ENCODE measurements at places on chromosomes 11 and 22.

DNA sequence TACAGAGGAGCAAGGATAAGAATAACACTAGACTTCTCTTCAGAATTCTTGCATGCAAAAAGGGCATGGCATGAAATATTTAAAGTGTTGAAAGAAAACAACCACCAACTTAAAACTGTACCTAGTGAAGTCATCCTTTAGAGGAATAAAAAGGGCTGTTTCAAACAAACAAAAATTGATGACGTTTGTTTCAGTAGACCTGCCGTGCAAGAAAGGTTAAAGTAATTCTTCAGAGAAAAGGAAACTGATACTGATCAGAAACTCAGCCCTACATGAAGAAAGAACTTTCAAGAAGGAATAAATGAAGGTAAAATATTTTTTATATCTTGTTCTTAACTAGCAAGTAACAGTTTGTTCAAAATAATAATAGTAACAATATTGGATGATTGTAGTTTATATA lies 27.5 kb downstream of the MRGPRX2 start:
- H3K4me3 ChIP-seq: no peak overlapping the region
- no peaks in the 10 kb centered on the region for H3K4me1 ChIP-seq
- no peaks in the 10 kb centered on the region for H3K27me3 ChIP-seq
- H3K27ac ChIP-seq: no peak overlapping the region

DNA sequence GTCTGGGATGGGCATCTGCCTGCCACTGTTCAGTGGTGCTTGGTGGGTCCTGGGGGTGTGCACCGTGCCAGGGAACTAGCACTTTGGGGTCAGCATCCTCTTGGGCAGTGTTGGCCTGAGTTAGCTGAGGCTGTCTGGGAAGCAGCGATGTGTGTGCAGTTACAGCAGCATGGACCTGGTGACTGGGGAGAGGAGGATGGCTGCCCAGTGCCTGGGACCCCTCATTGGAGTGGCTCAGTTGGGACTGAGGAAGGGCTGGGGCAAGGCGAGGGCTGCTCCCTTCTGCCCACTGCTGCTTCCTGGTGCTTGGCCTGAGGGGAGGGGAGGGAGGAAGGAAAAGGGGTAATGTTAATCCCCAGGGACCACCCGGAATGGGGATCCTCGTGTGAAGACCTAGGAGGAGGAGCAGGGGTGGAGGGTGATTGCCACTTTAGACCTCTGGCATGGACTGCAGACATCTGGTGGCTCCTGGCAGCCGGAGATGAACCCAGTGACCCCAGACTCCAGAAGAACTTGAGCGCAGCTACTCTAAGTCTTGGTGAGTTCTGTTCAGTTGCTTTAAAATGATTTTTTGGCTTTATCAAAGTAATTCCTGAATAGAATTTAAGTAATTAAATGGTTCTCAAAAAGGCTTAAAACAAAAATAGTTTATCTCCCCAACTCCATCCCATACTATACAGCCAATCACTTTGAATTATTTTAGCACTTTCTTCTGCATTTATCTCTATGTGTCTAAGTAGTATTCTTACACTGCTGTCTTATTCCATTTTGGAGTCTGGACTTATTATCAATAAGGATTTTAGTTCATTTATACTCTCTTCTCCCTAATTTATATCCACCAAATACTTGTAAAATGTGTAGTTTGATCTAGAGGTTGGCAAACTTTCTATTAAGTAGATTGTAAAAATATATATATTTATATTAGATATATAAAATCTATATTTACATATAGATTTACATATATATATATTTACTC lies 15.4 kb upstream of the TMEM191C start:
- H3K27ac ChIP-seq: no peak overlapping the region
- H3K4me1 ChIP-seq: no peaks in the 10 kb centered on the region
- DNase-seq: peak; percentile 8
- no peaks in the 10 kb centered on the region for H3K27me3 ChIP-seq
- H3K36me3 ChIP-seq: no peaks in the 10 kb centered on the region

GRCh38 chr22:37633625-37634416 lies 5.6 kb upstream of the SH3BP1 start:
- no peaks in the 10 kb centered on the region for H3K36me3 ChIP-seq
- peak; percentile 90 for DNase-seq
- peak overlapping the region; percentile 89 for H3K27ac ChIP-seq

DNA sequence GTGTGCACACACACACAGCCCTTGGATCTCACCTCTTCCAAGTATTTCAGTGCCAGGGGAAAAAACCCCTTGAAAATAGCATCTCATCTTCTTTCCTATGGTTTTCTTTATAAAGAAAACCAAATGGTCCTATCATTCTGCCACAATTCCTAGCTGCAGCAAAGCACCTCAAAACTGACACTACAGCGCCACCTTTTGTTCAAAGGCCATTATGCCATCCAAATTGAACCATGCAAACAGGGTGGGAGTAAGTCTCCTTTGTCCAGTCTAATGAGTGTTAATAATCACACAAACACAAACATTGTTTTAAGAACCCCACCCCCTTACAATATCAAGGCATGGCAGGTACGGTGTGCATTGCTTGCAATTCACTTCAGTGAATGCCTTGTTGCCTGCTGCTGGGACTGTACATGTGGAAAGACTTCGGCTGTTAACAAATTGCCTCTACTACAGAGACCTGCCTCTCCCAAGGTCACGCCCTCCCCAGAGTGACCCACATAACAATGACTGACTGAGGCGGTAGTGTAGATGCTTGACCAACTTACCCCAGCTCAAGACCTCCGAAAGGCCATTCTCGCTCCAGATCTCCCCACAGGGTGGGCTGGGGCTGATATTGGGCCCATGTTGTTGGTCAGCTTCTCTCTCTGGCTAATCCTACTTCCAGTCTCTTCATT lies 31.7 kb downstream of the FAM181B start:
- H3K4me1 ChIP-seq: no peaks in the 10 kb centered on the region
- no peaks in the 10 kb centered on the region for H3K36me3 ChIP-seq
- H3K27ac ChIP-seq: no peak overlapping the region
- no peaks in the 10 kb centered on the region for H3K27me3 ChIP-seq

- H3K27me3 ChIP-seq: no peaks in the 10 kb centered on the region
- no peak for DNase-seq
- H3K4me3 ChIP-seq: no peak overlapping the region
- no peaks in the 10 kb centered on the region for H3K36me3 ChIP-seq
- no peaks in the 10 kb centered on the region for H3K4me1 ChIP-seq
These were observed 43.4 kb downstream of the ZNF280B start for GRCh38 chr22:22465094-22465602.

DNA sequence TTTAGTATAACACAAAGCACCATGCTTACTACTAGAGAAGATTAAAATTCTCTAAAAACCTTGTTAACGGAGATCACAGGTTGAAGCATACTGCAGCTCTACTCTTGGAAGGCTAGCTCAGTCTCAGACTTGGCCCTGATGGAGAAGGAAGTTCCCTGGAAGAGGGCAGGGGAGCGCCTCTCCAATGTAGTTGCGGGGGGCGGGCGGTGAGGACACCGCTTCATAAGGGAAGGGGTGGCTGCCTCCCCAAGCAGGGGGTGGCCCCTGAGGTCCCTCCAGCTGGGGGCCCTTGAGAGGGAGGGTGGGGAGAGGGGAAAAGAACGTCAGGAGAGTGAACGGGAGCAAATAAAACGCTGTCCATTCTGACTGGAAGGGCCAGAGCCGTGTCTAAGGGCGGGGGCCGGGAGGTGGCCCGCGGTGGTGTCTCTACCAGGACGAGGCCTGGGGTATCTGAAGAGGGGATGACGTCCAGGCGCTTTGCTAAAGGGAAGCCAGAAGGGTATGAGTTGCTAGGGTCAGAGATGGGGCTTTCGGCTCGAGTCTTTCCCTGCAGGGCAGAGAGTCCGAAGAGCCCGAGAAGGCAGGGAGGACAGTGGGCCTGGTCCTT lies 553 bp upstream of the USP47 start:
- H3K36me3 ChIP-seq: no peaks in the 10 kb centered on the region
- peak overlapping the region; percentile 99 for H3K27ac ChIP-seq
- DNase-seq: peak; percentile 49
- H3K27me3 ChIP-seq: no peaks in the 10 kb centered on the region
- H3K4me3 ChIP-seq: peak overlapping the region; percentile 86

- no peak overlapping the region for H3K27ac ChIP-seq
- H3K27me3 ChIP-seq: no peaks in the 10 kb centered on the region
- DNase-seq: no peak
- no peaks in the 10 kb centered on the region for H3K36me3 ChIP-seq
These were observed 54.9 kb downstream of the LINC01488 start for GRCh38 chr11:69536406-69536805.

GRCh38 chr11:14886513-14886912 lies 5.5 kb downstream of the CYP2R1 start:
- no peaks in the 10 kb centered on the region for H3K4me1 ChIP-seq
- H3K27ac ChIP-seq: no peak overlapping the region
- DNase-seq: no peak

DNA sequence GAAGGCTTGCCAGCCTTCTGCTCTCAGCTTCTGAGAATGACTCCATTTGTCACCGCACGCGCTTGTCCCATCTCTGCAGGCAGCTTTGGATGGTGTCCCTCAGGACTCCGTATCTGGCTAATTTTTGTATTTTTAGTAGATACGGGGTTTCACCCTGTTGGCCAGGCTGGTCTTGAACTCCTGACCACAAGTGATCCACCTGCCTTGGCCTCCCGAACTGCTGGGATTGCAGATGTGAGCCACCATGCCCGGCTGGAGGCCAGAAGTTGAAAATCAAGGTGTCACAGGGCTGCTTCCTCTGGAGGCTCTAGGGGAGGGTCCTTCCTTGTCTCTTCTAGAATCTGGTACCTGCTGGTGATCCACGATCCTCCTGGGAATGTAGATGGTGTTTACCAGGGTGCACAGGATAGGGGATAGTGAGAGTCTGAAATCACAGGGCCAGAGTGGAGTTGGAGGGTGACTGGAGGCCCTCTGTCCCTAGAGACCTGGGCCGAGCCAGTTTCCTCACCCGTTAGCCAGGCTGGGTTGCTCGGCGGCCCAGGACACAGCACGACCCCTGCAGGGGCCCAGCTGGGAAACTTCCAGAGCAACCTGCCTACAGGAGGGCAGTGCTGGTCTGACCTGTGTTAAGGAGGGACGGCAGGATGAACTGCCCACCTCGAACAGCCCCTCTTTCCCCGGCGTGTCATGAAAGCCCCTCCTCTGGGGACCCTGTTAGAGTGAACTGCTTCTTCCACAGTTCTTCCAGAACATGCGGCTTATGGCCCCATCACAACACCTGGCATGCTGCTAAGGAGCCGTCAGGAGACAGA lies 48.9 kb upstream of the SHANK2 start:
- no peaks in the 10 kb centered on the region for H3K36me3 ChIP-seq
- H3K27me3 ChIP-seq: no peaks in the 10 kb centered on the region
- H3K4me1 ChIP-seq: no peaks in the 10 kb centered on the region
- H3K27ac ChIP-seq: no peak overlapping the region
- H3K4me3 ChIP-seq: no peak overlapping the region
- no peak for DNase-seq

- DNase-seq: no peak
- H3K36me3 ChIP-seq: no peaks in the 10 kb centered on the region
- no peaks in the 10 kb centered on the region for H3K27me3 ChIP-seq
- no peak overlapping the region for H3K27ac ChIP-seq
These were observed 12.6 kb upstream of the RASL10A start for GRCh38 chr22:29328055-29328454.

DNA sequence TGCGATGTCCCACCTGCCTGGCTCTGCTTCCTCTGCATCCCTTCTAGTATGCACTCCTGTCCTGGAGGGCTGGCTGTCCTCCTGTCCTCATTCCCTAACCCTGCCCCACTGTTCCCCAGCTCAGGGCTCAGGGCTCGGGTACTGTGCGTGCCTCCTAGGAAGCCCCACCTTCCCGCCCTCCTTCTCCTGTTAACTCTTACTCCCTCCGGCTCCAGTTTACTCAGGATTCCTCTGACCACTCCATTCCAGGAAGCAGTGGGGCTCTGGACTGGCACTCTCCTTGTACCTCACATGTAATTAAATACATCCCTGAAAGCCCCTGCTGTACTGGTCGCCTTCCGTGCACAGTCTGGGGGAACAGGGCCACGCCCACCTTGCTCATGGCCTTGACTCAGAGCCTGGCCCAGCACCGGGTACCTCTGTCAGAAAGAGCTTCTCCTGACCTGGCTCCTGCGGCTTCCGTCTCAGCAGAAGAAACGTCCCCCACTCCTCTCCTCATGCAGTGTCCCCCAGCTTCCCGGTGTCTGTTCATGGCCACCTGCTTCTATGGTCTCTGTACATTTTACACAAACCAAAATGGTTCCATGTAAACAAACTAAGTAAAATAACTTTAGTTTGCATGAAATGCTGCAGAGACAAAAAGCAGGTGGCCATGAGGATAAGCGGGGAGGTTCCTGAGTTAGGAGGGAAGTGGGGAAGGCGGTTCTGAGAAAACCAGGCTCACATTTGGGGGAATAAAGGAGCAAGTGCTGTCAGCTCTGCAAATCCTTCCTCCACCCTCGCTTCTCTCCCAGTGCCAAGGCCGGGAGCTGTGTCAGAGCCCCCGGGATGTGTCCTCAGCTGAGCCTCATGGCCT lies 445.9 kb downstream of the BRD1 start:
- no peak for DNase-seq
- no peaks in the 10 kb centered on the region for H3K27me3 ChIP-seq
- H3K36me3 ChIP-seq: no peaks in the 10 kb centered on the region
- no peaks in the 10 kb centered on the region for H3K4me1 ChIP-seq
- no peak overlapping the region for H3K27ac ChIP-seq

GRCh38 chr11:4636962-4637661 lies at the start of gene OR51D1:
OR51D1 (plus strand) TSS chr11:4637477; CDS start chr11:4639791, 2,314 bp downstream.
- no peaks in the 10 kb centered on the region for H3K27me3 ChIP-seq
- no peaks in the 10 kb centered on the region for H3K36me3 ChIP-seq
- H3K4me1 ChIP-seq: no peaks in the 10 kb centered on the region
- H3K27ac ChIP-seq: no peak within 1 kb of the TSS

GRCh38 chr11:131370901-131371790 lies 731 bp downstream of the NTM start:
- DNase-seq: no peak
- H3K36me3 ChIP-seq: no peaks in the 10 kb centered on the region
- no peaks in the 10 kb centered on the region for H3K27me3 ChIP-seq
- H3K27ac ChIP-seq: no peak overlapping the region
- H3K4me3 ChIP-seq: no peak overlapping the region
- no peaks in the 10 kb centered on the region for H3K4me1 ChIP-seq

DNA sequence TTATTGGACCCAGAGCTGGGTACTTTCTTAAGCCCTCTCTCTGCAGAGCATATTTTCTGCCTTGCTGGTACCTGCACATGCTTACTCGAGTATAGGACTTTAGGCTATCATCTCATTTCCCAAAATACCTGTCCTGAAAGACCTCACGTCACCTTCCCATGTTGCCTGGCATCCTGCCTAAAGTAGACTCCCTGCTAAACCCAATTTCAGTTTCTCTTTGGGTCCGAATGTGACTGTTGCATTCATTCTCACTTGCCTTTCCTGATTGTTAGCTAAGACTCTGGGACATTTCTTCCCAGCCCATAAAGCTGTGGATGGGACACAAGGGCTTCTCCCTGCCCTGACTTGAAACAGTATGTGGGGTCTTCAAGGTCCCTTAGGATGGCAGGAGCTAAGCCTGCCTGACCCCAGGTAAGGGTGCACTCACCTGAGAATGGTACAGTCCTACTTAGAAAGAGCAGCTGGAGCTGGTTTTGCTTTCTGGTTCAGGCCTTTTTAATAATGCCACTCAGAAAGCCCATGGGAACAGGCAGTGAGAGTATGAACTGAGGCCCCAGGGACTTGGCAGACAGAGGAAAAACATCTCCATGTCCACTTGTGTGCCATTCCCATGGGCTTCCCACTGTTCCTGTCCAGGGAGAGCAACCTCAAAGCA lies 12.9 kb downstream of the OR51E2 start:
- H3K4me1 ChIP-seq: no peaks in the 10 kb centered on the region
- H3K27me3 ChIP-seq: no peaks in the 10 kb centered on the region
- no peak overlapping the region for H3K4me3 ChIP-seq
- H3K36me3 ChIP-seq: no peaks in the 10 kb centered on the region
- no peak overlapping the region for H3K27ac ChIP-seq

Measured in uterus (tissue), 4 donors.